ENCODE measurements at places on chromosomes 11 and 22.

DNA sequence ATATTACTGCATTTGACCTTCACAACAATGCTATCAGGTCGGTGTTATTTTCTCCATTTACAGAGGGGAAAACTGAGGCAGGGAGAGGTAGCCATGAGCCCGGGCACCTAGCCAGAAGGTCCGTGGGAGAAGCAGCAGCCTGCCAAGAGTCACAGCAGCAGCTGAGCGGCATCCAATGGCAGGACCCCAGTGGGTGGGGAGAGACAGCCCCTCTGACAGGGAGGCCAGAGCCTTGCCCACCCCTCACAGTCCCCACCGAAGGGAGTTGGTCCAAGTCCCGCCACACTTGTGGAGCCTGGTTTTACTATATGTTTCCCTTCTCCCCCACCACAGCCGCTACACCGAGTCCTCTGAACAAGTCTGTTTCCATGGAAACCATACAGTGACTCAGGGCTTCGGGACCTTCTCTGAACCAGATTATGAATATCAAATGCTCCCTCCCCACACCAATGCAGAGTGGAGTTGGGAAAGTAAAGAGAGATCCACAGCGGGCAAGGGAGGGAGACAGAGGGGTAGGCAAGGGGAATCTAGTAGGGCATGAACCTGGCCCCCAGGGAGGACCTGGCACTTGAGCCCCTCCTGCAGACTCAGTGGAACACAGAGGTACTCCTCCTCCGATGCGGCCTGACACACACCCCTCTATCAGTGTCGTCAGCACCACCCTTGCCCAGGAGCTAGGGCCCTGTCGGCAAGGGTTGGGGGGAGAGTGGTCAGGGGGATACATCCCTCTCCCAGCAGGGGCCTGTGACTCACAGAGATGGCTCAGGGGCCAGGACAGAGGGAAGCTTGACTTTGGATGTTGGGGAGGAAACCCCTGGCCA lies 2.5 kb downstream of the CHST1 start:
- DNase-seq, result no peak

DNA sequence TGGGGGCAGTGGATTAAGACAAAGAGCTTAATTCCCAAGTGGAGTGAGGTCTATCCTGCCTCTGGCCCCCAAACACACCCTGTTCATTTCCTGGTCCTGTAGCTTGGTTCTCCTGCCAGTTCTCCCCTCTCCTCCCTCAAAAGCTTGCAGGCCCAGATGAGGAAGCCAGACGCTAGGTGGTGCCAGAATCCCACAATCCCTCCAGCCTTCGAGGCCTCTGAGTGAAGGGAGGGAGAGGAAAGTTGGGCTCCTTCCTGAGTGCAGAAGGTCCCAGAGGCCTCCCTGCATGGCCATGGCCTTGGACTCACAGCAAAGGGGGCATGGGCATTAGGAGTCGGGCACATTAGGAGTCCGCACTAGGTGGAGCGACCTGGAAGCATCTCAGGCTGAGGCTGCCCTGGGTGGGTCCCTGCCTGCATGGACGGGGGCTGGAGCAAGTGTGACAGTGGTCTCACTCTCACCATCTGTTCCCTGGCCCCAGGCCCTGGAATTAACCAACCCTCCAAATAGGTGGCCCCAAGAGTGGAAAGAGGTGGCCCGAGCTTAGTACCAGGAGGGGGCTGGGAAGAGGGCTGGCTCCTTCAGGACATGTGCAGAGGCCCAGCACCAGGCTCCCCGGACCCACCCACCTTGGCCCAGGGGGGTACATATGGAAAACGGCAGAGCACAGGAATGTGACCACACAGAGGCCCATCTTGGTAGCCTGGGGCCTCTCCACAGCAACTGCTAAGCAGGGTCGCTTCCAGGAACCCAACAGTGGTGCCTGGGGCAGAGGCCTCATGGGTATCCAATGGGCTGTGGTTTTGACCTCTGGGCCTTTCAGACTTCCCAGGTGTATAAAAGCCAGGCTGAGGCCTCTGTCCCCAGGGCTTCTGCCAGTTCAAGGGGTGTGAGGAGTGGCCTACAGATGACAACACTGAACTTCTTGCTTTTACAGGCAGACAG lies 5.2 kb downstream of the FXYD2 start:
- peak; percentile 59 for DNase-seq

DNA sequence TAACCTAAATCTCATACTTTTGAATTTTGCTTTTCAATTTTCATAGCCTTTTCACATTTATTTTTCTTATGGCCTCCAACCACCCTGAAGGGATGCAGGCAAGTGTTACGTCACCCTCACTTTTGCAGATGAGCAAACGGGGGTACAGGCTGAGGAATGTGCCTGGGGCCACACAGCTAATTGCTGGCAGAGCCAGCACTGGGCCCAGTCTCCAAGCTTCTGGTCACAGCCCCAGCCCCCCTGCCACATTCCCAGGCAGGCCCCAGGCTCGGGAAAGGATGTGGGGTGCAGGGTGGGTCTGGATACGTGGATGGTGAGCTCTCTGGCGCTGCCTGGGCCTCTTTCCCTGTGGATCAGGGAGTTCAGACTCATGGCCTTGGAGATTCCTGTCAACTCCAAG lies 138.6 kb downstream of the PKNOX2 start:
- DNase-seq, result no peak

- DNase-seq, result peak; percentile 42
Observed at GRCh38 chr22:23128269-23129108, 13.3 kb downstream of the RSPH14 start.

- peak; percentile 39 for DNase-seq
Observed at GRCh38 chr11:135074397-135074998, 662.5 kb upstream of the B3GAT1 start.

DNA sequence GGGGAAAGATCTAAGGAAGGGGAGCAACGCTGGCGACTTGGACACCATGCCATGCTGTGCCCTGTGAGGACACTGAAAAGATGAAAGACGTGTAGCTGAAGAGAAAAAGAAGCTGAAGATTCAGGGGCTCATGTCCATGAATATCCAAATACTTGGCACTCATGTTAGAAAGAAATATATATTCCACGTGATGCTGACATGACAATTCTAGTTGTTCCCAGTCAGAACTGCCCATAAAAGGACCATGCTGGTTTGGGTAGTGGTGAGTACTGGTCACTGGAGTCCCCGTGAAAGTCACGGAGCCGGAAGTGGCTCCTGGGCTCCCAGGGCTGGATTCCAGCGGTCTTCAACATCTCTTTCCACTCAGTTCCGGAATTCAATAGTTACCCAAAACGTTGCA lies 9.9 kb downstream of the MS4A15 start:
- no peak for DNase-seq

DNA sequence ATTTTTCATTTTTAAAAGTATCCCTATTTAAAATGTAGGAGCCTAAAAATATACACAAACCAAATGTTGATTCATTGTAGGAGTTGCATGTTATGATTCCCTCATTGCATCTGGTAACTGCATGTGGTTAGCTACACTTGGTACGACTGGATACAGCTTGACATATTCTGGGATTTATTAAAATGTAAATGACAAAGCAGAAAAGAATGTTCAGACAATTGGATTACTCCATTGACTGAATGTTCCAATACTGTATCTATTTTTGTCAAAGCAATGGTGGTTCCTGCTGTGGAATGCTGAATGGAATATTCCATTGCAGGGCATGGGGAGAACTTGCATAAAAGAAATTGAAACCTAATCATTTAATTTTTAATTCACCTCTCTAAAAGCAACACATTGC lies 30.8 kb downstream of the BLID start:
- no peak for DNase-seq

- no peak for DNase-seq
Observed at GRCh38 chr11:116166573-116167465, 606.0 kb downstream of the BUD13 start.

GRCh38 chr11:133086518-133086917 lies 445.8 kb downstream of the OPCML start:
- no peak for DNase-seq

- no peak for DNase-seq
Observed at GRCh38 chr11:76910620-76911414, 50.1 kb downstream of the ACER3 start.

DNA sequence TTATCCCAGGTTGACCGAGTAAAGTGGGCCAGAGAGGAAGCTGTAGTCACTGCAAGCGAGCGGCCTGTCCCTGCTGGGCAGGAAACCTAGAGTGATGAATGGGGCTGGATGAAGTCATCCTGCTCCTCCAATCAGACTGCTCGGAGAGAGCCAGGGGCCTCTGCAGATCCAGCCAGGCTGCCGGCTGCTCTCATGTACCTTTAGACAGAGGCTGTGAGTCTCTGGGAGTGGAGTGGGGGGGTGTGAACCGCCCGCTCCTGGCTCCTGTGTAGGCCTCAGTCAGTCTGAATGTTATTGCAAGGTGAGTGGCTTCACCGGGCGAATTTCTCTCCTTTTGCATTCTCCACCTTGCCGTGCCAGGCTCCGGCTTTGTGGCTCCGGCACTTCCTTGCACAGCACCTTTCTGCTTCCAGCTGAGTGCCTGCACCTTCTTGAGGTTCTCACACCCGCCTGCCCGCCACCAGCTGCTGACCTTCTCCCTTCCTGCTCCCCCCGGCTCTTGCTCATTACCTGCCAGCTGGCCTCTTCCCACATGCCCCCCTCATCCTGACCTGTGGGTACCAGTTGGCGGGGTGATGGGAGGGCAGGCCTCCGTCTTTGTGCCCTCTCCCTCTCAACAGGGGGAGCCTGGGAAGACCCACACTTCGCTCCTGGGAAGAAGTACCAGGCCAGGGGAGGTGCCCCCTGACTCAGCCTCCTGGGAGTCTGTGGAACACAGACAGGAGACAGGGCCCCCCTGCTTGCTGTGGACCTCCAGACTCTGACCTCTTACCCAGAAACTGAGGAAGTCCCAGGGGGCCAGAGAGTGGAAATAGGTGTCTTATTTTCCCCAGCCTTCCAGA lies 79.9 kb downstream of the GRAMD1B start:
- DNase-seq, result no peak

GRCh38 chr22:39991159-39991860 lies 3.4 kb upstream of the FAM83F start:
- DNase-seq, result no peak

GRCh38 chr11:112310419-112310818 lies 49.8 kb upstream of the PLET1 start:
- no peak for DNase-seq

- peak; percentile 57 for DNase-seq
Observed at GRCh38 chr11:13183094-13183825, 94.3 kb upstream of the BMAL1 start.

DNA sequence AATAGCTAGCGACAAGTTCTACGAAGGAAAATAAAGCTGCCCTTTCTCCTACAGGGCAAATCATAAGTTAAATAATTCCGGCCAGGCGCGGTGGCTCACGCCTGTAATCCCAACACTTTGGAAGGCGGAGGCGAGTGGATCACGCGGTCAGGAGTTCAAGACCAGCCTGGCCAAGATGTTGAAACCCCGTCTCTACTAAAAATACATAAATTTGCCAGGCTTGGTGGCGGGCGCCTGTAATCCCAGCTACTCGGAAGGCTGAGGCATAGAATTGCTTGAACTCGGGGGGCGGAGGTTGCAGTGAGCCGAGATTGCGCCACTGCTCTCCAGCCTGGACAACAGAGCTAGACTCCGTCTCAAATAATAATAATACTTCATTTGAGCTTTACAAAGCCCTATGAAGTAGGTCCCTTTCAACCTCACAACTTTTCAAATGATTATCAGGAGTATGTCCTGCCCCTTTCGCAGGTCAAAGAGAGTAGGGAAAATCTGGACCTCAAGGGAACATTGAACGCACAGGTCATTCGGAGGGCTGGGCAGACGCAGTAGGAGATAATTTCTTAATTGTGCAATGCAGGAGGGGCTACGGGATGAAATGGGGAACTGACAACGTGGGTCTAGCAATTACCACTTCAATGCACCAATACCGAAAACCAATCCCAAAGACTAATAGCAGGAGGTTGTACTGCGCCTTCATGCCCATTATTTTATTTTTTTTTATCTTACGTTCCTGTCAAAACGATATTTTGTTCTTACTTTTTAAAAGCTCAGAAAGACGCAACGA lies 590 bp downstream of the COMMD9 start:
- peak; percentile 45 for DNase-seq

DNA sequence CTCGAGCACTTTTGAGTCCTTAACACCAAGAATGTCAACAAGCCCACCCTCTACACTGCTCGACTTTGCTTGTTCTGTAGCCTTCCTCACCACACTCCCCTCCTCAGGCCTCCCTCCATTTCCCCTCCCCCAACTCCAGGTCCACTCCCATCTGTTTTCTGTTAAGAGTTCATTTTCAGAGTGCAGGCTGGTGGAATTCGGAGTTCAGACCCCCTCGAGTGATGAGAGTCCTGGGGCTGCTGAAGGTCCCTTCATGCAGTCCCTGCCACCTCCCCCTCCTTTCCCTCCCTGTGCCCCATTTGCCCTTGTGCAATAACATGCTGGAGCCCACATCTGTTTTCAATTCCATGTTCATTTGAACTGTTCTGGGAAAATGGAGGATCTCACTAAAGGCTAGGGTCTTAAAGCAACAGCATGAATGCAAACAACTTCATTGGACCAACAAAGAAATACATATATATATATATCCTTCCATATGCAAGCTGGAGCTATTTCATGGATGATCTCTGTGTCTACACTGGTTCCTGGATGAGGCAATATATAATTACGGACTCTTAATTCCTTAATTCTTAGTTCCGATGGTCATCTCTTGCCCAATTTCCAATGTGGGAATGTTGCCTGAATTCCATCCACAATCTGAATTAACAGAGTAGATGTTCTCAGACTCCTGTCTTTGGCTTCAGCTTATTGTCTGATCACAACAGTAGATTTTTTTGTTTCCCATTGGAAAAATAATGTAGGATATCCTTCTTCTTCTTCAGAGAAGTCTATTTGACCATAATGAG lies 340.4 kb downstream of the ETS1 start:
- DNase-seq, result no peak

- no peak for DNase-seq
Observed at GRCh38 chr11:102061276-102061675, 14.0 kb downstream of the CFAP300 start.

DNA sequence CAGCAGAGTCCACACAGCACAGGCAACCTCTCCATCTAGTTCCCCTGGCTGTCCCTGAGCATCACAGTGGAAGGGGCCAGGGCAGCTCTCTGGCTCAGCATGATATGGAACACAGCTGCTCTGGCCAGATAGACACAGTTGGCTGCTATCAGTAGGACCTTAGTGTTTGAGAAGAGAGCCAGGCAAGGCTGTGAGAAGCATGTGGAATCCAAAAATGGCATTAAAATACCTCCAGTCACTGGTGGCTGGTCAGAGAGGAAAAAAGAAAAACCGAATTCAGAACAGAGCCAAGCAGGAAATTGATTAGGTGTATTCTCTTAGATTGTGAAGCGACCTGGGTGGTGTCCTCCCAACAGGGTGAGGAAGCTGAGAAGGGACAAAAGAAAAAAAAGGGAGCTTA lies 27.9 kb downstream of the SERPINH1 start:
- no peak for DNase-seq

- DNase-seq, result peak; percentile 70
Observed at GRCh38 chr11:124415356-124415923, 9.2 kb downstream of the OR8B4 start.

GRCh38 chr11:92738276-92738675 lies 231.2 kb upstream of the MTNR1B start:
- DNase-seq, result no peak

GRCh38 chr11:125517116-125517770 lies 21.2 kb upstream of the FEZ1 start:
- DNase-seq, result no peak

GRCh38 chr11:122167100-122167499 lies 51.1 kb upstream of the BLID start:
- no peak for DNase-seq
